ENCODE measurements at places on chromosomes 16 and 17. TPM values are rescaled to one million over a fixed set of nuclear protein-coding genes. Genes with fewer than 3 reads are reported as not detected.

The CES4A gene
- 0.83 TPM for total RNA-seq

The NOTUM gene
- total RNA-seq, result not detected

The HID1 gene
- total RNA-seq, result 0.18 TPM

The TPSB2 gene
- not detected for total RNA-seq

The DPEP3 gene
- total RNA-seq, result not detected

The TRPV3 gene
- 0.18 TPM for total RNA-seq

The SLC5A11 gene
- total RNA-seq, result under 0.01 TPM

The TBX21 gene
- not detected for total RNA-seq

The BCAR1 gene
- total RNA-seq, result 17.8 TPM

The CCL1 gene
- total RNA-seq, result not detected

DNA sequence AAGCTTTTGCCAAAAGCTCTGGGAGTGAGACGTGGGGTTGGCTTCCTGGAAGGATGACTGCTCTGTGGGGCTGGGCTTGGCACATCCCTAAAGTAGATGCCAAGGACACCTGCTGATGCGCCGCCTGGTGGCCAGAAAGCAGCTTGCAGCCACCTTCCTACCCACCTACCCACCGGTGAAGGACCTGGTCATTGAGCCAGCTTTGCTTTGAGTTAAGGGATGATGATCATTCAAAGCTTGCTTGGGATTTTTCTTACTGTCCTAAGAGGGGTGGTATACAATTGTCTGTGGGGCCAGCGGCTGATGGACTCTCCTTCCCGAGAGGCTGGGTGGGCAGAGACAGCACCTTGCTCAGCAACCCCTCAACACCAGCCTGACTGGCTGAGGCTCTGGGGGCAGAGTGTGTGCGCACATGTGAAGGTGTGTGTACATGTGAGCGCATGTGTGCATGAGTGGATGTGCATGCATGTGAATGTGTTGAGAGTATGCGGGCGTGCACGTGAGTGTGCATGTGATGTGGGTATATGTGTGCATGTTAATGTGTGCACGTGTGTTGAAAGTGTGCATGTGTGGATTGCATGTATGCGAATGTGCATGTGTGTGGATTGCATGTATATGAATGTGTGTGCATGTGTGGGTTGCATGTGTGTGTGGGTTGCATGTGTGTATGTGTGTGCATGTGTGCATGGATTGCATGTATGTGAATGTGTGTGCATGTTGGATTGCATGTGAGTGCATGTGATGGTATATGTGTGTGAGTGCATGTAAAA is 18.6 kb downstream of the C1QTNF1 start:
- DNase-seq, result peak; percentile 59

DNA sequence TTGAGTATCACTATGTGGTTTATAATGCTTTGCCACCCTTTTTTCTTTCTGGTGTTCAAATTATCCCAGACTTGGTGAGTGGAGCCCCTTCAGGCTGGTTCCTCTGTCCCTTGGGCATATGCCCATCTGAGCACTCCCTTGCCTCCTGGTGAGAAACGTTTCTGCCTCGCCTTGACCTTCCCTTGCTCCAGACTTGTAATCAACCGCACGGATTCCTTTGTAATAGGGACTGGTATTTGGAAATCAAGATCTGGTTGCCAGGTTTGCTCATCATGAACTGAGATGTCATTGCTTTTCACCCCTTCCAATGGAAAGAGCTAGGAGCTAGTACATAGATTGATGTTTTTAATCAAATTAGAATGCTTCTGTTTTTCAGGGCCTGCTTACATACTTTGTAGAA is 43.7 kb downstream of the SEC14L1 start:
- no peak for DNase-seq

DNA sequence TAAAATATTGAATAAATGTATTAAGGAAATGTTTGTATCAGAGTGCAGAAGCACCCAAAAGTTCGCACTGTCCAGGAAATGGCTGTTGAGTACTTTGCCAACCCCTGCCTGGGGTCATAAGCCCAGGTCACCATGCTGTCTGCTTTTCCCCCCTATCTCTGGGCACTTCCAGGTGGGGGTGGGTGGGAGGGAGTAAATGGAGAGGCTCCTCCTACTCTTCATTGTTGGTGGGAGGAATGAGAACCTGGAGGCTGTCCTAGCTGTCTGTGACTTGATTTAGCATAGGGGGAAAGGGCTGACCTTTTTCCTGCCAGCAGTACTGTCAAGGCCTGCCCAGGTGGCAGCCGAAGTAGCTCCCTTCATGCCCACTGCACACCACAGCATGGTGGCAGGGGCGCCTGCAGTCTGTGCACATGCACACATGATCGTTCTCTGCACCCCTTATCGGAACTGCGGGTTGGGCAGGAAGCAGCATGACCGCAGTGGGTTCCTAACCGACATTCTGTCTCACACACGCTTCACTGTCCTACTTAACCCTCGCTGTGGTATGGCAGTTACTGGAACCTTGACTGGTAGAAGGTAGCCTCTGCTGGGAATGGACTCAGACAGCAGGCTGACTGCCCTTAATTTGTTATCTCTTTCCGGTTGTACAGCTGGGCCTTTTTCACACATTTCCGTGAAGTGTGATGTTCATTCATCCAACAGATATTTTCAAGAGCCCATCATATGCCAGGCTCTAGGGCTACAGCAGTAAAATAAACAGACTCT is 41.5 kb downstream of the LDHD start:
- no peak for DNase-seq

DNA sequence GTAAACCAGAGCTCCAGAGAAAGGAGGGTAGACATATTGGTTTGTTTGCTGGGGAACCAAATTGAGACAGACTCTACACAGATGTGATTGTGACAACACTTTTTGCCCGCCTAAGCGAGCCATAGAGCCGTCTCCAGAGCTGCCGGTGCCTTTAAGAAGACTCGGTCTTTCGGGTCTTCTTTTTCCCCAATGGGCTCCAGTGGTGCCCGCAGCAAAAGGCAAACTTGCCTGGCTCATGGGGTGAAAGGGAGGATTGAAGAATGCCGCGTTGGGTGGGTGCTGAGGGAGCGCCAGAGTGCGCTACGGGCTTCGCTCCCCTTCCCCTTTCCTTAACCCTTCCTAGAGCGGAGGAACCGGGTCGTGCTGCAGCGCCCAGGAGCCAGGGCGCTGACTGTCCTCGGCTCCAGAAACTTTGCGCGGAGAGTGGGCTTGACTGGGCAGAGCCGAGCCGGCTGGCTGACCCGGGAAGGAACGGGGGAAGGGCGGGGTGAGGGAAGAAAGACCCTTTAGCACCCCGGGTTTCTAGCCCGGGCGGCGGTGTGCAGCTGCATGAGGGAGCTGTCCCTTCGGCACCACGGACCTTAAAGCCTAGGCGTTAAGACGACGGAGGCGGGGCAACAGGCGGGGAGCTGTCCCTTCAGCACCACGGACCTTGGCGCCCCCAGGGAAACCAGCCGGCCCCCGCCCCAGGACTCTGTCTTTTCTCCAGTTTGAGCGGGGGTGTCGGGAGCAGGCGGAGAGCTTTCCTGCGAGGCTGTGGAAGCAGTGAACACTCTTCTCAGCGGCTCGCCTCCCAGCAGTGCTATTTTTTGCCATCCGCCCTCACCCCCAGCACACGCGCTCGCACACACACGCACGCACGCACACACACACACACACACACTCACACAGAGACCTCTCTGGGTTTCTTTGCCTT is at the start of gene CACNG3:
CACNG3 (plus strand) TSS at position 880 of the 916 bp plus-strand sequence. CDS start 420 bp downstream, outside the sequence.
- DNase-seq, result peak; percentile 33

- no peak for DNase-seq
Observed at GRCh38 chr16:49414671-49415070, 41.1 kb downstream of the C16orf78 start.

- peak; percentile 78 for DNase-seq
Observed at GRCh38 chr17:45149037-45149668, 878 bp downstream of the HEXIM1 start.

DNA sequence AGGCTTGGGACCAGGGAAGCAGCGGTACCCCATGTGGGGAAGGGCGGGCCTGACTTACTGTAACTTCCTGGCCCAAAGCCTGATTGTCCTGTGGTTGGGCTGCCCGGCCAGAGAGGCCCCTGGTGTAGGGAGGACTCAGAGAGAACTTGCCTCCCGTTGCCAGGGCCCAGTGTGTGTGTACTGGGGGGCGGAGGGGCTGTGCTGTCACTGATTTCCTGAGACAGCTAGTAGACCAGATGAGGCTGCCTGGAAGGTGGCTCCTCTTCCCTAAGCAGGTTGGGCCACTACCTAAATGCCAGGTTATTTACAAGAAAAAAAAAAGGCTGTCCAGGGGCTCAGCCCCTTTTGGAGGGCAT is 16.7 kb downstream of the SOCS3 start:
- DNase-seq, result peak; percentile 87

- no peak for DNase-seq
Observed at GRCh38 chr17:1197781-1198490, 18.2 kb upstream of the ABR start.

DNA sequence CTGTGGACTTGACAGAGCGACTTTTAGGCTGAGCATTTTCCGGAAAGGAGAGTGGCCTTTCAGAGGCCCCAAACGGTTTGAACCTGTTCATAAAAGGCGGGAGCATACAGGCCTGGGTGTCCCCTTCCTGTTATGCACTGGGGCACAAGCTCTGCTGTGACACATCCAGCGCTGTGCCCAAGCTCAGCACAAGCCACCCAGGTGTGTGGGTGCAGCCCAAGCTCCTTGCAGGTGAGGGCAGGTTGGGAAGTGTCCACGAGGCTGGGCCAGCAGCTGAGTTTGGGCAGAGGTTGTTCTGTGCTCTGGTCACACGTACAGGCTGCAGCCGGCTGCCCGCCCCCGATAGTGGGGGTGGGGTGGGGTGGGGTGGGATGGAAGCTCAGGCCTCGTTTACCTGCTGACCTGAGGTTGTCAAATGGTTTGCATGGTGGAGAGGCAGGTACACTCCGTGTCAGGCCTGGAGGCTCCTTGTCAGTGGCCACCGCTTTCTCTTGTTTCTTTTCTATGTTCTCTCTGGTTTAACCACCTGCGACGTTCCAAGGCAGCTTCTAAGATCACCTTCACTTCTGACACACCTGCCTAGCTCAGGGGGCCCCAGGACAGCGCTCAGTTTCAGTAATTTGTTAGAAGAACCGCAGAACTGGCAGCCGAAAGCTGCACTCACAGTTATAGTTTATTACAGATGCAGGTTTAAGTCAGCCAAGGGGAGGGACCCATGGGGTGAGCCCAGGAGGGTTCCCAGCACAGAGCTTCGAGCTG is 194.7 kb upstream of the CIBAR2 start:
- DNase-seq, result no peak

DNA sequence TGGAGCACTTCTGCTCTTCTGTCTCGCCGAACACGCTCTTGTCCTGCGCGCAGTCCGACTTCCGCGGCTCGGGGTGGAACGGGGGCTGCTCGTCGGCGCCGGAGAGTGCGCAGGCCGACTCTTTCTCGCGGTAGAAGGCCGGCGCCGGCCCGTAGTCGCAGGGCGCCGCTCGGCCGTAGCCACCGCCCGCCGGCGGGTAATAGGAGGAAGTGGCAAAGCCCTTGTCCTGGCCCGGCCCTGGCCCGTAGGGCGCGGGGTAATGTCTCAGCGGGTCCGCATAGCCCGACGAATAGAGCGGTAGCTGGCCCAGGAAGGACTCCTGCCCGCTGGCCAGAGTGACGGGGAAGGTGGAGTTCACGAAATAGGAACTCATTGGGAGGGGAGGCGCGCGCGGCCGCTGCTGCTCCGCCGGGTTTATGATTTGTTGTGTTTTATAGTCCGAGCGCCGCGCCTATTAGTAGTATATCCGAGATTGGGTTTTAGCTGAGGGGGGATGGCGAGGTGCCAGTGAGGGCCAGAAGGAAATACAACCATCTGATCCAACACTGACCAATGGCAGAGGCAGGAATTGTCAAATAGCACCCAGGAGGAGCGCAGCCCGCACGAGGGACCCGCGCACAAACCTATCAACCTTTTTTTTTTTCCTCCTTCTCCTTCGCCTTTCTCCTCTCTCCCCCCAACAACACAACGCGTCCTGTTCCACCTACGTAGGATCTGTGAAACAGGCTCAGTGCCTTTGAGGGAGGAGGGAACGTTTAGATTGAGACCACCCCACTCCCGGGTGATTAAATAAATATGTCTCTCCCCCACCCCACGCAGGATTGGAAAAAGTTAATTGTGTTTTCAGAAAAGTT is 4.4 kb upstream of the HOXB5 start:
- peak; percentile 88 for DNase-seq

GRCh38 chr16:58219432-58219831 is 21.5 kb upstream of the CSNK2A2 start:
- no peak for DNase-seq

DNA sequence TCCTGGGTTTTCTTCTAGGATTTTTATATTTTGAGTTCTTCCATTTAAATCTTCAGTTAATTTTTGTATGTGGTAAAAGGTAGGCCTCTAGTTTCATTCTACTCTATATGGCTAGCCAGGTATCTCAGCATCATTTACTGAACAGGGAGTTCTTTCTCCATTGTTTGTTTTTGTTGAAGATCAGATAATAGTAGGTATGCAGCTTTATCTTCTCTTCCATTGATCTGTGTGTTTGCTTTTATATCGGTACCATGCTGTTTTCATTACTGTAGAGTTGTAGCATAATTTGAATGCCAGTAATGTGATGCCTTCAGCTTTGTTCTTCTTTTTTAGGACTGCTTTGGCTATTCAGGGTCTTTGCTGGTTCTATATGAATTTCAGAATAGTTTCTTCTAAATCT is 77.3 kb downstream of the USP22 start:
- DNase-seq, result no peak

DNA sequence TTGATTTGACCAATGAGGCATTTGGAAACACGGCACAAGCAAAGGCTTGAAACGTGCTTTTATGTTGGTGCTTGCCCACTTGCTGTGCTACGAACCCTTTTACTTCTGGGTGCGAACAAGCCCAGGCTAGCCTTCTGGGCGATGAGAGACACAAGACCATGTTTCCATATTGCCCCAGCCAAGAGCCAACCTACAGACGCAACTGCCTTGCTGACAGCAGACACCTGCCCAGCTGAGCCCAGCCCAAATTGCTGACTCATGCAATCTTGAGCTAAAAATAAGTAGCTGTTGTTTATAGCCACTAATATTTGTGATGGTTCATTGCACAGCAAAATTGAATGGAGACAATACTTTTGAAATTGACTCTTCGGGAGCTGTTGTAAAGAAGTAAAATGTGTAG is 464.5 kb downstream of the WWOX start:
- no peak for DNase-seq

GRCh38 chr16:72202014-72202413 is 30.1 kb upstream of the PMFBP1 start:
- DNase-seq, result no peak

DNA sequence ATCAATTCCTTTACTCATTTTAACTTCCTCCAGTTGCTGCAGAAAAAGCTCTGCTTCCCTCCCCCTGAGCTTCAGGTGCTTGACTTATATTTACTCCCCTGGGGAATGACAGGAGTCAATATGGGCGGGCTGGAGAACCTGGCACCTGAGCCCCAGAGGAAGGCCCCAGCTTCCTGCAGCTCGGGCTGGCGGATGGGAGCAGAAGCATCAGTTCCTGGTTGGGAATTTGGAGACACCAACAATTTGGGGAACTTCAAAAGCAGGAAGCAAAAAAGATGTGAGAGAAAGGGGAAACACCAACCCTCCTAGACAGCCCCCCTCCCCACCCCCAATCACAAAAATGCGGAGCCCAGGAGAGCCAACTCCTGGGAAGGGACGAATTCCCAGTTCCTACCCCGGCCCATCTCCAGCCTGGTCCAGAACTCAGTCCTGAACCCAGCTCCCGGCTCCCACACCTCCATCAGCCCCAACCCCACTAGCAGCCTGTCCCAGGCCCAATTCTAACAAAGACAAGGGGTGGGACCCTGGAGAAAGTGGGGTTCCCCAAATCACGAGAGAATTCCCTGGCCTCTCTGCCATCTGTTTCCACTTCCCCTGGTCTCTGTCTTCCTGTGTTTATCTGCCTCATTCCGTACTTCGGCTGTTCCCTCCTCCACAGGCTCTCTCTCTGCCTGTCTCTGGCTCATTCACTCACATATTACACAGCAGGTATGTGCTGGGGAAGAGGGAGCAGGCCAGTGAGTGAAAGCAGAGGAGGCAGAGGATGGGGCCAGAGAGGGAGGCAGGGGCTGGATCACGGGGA is 16.2 kb upstream of the ASGR2 start:
- no peak for DNase-seq

All from IMR-90 (cell line).